RCC 7860 (cell line): ENCODE measurements at places on chromosomes 3 and 15.

- DNase-seq, result peak; percentile 58
These were observed 8.6 kb downstream of the KLHL25 start for GRCh38 chr15:85785887-85786780.

DNA sequence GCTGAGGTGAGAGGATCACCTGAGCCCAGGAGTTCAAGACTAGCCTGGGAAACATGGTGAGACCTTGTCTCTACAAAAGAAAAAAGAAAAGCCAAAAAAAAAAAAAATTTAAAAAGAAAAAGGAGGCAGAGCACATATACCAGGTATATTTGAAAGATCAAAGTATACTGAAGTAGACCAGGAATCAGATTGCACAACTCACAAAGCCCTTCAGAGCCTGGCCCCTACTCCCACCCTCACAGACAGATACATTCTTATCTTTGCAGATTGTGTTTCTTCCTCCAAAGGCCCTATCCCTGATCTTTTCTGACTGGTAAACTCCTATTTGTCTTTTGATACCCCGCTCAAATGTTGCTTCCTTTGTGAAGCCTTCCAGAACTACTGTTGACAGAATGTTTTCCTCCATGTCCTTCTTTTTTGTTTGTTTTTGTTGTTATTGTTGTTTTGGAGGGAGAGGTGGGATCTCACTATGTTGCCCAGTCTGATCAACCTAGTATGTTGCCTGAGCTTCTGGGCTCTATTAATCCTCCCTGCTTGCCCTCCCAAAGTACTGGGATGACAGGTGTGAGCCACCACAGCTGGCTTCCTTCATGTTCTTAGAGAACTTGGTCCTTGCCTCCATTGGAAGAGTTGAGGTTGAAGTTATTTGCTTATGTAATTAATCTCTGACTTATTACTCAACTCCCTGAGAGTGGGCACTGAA is 9.8 kb upstream of the ITGB5 start:
- DNase-seq, result no peak

DNA sequence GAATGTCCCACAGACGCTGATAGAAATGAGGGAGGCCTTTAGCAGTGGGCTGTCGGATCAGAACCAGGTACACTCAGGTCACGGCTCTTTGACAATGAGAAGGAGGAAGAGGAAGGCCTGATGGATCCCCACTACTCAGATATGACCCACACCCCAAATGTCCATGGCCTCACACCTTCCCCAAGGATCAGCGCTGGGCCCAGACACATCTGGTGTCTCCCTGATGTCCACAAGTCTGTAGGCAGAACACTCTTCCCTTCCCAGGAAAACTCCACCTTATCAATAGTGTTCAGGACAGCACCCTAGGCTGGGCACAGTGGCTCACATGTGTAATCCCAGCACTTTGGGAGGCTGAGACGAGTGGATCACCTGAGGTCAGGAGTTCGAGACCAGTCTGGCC is 33.3 kb upstream of the SFMBT1 start:
- no peak for DNase-seq

DNA sequence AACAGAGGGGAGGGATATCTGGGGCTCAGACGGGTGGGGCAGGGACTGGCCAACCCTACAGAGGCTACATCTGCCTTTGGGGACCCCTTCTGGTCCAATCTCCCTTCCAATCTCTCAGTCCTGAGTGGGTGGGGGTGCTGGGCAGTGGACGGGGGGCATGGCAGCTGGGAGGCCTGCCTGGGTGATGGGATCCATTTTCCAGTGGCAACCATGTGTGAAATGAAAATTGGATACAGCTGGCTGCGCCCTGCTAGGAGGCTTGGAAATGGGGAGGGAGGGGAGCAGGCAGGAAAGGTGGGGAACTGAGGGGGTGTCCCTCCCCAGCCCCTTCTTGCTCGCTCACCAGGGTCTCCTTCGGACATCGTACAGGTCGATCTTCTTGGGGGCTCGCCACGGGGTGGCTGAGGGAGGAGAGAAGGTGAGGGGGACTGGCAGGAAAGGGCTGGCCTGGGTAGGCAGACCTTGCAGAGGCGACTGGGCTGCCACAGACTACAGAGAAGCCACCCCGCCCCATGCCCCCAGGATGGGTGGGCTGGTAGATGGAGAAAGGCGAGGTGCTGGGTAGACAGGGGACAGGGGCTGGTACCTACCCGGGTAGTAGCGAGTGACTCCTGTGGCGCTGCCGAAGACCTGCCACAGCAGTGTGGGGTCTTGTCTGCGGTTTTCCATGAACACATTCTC is 21.2 kb upstream of the TMEM115 start:
- no peak for DNase-seq

GRCh38 chr3:149095487-149095886 is 9.2 kb upstream of the HLTF start:
- DNase-seq, result no peak

- no peak for DNase-seq
These were observed 6.0 kb downstream of the SPTBN5 start for GRCh38 chr15:41887893-41888292.
